HCT116 (cell line): ENCODE measurements at places on chromosomes 3 and 15.
A peak's percentile ranks its signal among the peaks of the same experiment; 100 is the strongest.

- no peak for DNase-seq
Observed at GRCh38 chr3:115671761-115672455, 48.6 kb downstream of the GAP43 start.

DNA sequence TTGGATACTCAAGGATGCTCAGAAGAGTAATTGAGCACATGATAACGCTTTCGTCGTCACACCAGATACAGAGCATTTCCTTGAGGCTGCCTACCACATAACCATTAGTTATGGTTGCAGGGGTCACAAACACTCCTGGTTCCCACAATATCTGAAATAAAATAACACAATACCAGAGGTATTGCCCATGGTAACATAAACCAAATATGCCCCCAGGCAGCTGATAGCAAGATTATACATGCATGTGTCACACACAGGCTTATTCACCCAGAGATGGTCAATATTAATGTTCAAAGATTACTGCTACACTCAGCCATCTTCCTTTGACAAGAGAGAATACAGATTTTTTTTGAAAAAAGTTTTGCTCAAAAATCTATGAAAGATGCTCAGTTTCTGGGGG lies 7.3 kb downstream of the RPL39L start:
- no peak for DNase-seq

DNA sequence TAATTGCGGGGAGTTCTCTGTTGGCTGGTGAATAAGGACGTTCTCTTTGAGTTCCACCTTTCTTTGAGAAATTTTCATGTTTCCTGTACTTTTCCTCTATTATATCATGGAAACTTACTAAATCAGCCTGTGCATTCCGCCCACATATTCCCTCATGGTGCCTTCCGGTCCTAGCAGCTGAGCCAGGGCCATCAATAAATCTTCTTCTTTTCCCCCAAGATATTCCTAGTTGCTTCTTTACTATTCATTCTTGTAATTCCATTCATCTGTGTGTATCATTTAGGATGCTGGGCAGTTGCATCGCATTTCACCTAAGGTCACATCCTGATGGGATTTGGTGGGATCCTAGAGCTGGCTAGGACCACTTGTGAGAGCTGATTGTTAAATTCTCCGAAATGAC lies 139.2 kb downstream of the RBMS3 start:
- no peak for DNase-seq

GRCh38 chr15:98835876-98836275 lies 171.7 kb downstream of the PGPEP1L start:
- DNase-seq, result no peak

DNA sequence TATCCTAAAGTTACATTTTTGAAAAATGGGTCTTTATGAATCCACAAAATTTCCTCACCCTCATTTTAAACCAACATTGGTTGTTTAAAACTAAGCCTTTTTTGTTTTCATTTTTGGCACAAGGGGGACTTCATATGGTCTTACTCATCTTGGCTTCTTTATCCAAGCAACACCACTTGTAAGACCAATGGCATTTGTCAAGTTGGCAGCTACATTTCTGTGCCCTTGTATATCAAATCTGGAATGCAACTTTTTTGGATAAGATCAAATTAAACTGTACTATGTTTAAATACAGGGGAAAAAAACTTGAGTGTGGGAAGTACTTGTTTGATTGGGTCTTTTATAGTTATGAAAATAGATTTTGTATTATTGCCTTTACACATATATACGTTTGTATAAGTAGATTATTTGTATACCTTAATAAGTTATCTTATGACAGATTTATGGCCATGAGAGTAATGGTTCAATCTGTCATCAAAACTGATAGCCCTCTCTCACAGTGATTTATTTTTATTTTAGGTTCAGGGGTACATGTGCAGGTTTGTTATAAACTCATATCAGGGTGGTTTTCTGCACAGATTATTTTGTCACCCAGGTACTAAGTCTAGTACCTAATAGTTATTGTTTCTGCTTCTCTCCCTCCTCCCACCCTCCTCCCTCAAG lies 43.4 kb downstream of the GPR160 start:
- no peak for DNase-seq

DNA sequence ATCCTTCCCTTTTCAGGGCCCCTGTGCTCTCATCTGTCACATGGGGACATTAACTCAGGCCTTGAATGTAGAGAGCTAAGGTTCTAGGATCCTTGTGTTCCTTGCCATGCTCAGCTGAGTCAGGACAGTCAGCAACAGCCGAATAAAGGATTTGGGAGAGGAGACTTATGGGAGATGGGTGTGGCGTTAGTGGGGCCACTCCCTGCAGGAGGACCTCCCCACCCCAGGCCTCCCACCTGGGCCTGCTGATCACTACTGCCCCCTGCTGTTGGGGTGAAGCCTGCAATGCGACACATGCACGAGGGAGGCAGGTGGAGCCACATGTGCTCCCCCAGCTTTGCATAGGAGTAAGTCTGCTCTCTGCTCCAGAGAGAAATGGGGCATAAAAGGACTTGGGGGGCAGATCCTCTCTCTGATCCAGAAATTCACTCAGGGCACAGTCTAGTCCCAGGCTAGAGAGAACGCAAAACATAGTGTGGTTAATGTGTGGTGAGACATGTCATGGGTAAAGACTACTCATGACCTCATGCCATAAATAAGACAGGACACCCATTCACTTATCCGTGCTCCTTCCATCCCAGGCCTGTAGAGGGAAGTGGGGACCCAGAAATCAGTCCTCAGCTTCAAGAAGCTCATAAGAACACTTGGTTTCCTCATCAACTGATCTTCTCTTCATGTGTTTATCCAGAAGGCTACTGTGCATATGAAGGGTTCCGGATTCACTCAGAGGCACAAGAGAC lies 19.4 kb downstream of the RBP1 start:
- peak; percentile 69 for DNase-seq

DNA sequence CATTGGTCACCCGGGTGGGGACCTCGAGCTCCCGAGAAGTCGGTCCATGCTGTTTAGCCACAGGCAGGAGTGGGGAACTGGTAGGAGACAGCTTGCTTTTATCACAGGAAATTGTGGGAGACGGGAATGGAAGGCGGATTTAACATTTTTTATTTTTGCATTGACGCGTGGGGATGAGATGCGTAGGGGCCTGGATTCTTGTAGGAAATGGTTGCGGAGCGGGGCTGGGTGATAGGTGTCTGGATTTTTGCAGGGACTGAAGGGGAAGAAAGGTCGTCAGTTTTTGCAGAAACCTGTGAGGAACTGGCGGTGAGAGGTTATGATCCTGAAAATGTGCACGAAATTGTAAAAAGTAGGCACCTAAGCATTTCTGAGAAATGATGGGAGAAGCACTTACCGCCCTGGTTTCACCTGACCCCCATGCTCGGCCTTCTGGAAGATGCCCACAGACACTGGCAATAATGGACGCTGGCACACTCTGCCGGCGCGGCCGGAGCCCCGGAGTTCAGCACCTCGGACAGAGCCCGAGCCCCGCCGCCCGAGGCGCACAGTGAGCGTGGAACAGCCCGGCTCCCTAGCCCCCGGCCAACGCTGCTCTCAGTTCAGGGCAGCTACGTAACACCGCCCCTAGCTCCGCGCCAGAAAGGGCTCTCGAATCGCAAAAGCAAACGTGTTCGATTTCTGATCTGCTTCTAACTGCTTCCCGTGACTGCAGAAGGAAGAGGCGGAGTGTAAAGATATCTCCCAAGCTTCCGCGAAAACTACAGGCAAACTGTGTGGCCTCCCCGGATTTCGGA lies 928 bp downstream of the ANKRD34C start:
- no peak for DNase-seq

GRCh38 chr3:159787794-159788205 lies 200.8 kb upstream of the IL12A start:
- no peak for DNase-seq

DNA sequence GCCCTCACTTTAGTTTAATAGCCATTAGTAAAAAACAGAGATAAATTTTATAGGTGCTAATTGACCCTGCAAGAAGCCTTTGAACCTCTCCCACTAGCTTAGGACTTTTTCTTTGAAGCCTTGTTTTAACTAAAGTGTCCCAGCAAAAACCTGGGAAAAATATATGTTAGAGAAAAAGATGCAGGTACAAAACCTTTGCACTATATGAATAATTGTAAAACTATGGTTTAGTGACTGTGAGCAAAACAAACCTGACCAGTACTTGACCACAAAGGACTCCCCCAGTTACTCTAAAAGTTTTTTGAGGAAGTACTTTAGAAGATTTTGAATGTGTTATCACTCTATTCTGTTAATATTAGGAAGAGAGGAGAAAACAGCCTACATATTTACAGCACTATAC lies 123.3 kb upstream of the TP63 start:
- no peak for DNase-seq

DNA sequence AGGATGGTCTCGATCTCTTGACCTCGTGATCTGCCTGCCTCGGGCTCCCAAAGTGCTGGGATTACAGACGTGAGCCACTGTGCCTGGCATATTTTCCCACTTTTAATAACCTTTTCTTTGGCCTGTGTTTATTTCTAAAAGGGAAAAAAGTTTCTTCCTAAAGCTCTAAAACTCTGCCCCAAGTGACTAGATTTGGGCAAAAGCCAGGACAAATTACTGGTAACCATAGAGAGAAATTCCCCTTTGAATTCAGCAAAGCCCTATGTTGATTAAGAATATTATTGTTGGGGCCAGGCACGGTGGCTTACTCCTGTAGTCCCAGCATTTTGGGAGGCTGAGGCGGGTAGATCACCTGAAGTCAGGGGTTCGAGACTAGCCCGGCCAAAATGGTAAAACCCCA lies 11.5 kb upstream of the TRPM7 start:
- DNase-seq, result no peak

DNA sequence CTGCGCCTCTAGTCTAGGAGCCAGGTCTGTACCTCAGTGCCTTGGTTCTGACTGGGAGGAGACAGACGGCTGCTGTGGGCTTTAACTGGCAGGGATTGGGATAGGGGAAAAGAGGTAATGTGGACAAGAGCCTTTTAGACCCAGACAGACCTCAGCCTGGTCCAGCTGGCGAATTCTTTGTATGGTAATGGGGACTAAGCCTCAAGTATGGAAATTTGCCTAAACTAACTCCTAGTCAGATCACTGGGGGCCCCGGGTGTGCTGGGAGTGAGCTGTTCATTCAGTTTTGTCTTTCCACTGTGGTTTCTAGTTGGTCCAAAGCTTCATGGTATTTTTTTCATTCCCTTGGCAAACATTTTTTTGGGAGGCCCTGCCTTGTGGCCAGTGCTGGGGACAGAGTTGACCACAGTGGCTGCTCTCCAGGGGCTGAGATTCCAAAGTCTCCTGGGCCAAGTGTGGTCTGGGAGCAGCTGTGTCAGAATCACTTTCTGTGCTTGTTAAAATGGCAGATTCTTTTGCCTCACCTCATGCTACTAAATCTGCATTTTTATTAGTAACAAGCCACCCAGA lies 261.4 kb upstream of the C2CD4B start:
- no peak for DNase-seq

DNA sequence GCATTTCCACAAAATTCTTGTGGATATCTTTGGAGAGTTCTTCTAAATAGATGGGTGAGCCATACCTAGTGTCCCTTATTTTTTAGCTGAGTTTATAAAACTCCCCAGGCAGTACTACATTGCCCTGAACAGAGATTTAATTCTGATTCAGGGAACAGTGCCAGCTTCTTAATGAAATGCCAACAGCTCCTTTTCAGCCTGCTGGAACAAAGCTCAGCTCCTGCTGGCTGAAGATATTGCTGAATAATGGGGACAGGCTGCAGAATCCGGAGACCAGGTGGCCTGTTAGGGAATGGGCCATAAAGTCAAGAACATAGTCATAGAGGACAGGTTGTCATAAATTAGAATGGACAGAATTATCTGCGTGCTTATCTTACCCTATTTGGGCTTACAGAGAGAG lies 8.9 kb downstream of the HGD start:
- no peak for DNase-seq

DNA sequence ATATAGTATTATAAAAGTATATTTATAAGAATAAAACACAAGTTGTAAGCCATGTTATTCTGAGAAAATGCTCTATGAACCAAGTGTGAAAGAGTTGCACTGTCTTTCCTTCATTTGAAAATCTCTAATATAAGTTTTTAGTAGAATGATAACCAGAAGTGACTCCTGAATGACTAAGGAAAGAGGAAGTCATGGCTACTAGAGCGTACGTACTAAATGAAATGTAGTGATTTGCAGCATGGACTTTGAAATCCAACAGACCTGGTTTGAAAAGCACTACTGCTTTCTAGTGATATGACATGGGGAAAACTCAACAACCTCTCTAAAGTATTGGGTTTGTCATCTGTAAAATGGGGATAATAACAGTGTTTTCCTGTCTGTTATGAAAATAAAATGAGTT lies 10.3 kb upstream of the DNAJC13 start:
- no peak for DNase-seq

DNA sequence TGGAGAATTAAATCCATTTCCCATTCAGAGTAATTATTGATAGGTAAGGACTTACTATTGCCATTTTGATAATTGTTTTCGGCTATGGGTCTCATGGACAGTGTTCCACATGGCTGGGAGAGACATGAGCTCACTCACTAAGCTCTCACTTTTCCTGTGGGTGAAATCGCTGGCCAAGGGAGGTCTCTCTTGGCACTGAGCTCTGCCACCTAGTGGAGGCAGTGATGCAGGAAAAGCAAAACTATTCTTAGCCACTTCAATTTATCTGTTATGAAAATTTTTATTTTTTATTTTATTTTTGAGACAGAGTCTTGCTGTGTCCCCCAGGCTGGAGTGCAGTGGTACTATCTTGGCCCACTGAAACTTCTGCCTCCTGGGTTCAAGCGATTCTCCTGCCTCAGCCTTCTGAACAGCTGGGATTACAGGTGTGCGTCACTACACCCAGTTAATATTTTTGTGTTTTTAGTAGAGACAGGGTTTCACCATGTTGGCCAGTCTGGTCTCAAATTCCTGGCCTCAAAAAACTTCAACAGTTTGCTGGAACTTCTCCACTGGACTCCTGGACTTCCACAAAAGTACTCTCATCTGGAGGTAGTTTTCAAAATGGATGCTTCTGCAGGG lies 4.7 kb upstream of the RNF13 start:
- peak; percentile 70 for DNase-seq

DNA sequence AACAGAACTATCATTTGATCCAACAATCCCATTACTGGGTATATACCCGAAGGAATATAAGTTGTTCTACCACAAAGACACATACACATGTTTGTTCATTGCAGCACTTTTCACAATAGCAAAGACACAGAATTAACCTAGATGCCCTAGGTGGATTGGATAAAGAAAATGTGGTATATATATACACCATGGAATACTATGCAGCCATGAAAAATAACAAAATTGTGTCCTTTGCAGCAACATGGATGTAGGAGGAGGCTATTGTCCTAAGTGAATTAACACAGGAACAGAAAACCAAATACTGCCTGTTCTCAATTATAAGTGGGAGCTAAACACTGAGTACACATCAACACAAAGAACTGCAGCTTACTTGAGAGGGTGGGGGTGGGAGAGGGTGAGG lies 142.5 kb downstream of the IL20RB start:
- DNase-seq, result no peak

GRCh38 chr3:129358772-129359371 lies 69.6 kb downstream of the EFCAB12 start:
- DNase-seq, result no peak

DNA sequence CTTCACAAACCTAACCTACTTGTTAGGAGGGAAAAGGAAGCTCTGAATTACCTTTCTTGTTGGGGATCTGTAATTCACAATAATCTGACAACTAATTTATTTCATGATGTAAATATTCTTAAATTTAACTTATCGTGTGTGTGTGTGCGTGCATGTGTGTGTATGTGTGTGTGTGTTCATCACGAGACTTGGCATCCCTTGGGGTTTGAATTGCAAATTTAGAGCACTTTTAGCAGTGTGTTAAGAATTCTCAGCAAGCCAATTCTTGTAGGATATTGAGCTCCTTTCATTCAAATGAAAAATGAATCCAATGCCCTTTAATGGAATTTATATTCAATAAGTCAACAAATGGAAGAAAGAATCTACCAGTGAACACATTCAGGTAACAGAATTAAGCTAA lies 85.9 kb upstream of the C3orf80 start:
- DNase-seq, result no peak
